Cardiac fibroblast (primary cell): ENCODE measurements at places on chromosomes 11 and 22.
A peak's percentile ranks its signal among the peaks of the same experiment; 100 is the strongest.

DNA sequence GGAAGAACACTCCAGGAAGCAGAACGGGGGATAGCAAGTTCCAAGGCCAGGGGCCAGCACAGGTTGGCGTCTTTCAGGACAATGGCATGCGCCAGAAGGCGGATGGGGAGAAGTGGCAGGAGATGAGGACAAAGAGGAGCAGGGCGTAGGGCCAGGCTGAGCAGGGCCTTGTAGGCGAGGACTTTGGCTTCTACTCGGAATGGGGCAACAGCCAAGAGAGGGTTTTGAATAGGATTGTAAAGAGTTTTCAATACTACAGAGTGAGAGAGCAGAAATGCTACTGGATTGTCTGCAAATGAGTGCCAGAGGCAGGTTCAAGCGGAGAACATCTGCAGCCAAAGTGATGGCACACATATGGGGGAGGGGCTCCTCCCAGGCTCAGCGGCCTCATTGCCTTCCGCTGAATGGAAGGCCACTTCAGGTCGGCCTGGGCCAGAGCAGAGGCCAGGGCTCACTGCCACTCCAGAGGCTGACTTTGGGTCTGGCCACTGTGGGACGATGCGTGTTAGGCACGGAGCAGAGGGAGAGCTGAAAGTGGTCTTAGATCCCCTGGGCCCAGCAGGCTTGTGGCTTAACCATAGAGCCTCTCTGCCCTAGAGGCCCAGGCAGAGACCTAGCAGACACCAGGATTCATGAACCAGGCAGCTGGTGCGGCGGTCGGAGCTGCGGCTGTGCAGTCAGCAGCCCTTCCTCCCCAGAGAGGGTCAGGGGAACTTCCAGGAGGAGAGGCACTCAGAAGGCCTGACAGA lies 118.2 kb downstream of the DSCAML1 start:
- no peak for DNase-seq

GRCh38 chr11:18393581-18394274 lies 635 bp upstream of the LDHA start:
- no peak for DNase-seq

- DNase-seq, result peak; percentile 19
Observed at GRCh38 chr11:57094181-57094935, 87.4 kb upstream of the LRRC55 start.

- no peak for DNase-seq
Observed at GRCh38 chr22:23392420-23393121, 187.5 kb downstream of the IGLL1 start.

- no peak for DNase-seq
Observed at GRCh38 chr11:68962527-68963250, 18.1 kb downstream of the MRGPRD start.
